Camera-type eye (tissue), 1 donor: ENCODE measurements at places on chromosomes 12 and 14. TPM values are rescaled to one million over a fixed set of nuclear protein-coding genes. Genes with fewer than 3 reads are reported as not detected.

BDKRB2 gene
- total RNA-seq: 7.4 TPM

PARPBP gene
- total RNA-seq: 10.6 TPM

PYGL gene
- 55.0 TPM for total RNA-seq

NANOG gene
- total RNA-seq: not detected

CPNE6 gene
- 5.9 TPM for total RNA-seq

FAIM2 gene
- 26.3 TPM for total RNA-seq

RPS6KL1 gene
- total RNA-seq: 32.7 TPM

FSCB gene
- 0.11 TPM for total RNA-seq

SDR9C7 gene
- total RNA-seq: 0.38 TPM

CCDC175 gene
- 8.6 TPM for total RNA-seq

CD9 gene
- 89.8 TPM for total RNA-seq

MGP gene
- 186 TPM for total RNA-seq

LALBA gene
- total RNA-seq: not detected

KLHL33 gene
- total RNA-seq: 0.99 TPM

B3GNT4 gene
- 0.88 TPM for total RNA-seq

P2RX2 gene
- total RNA-seq: not detected

ABCD2 gene
- 5.6 TPM for total RNA-seq

JAG2 gene
- total RNA-seq: 22.8 TPM

CLEC1B gene
- 1.5 TPM for total RNA-seq

RERG gene
- 23.4 TPM for total RNA-seq

OTOGL gene
- 0.60 TPM for total RNA-seq

PRKD1 gene
- total RNA-seq: 17.3 TPM

GPD1 gene
- 28.3 TPM for total RNA-seq

REM2 gene
- 2.0 TPM for total RNA-seq

ENDOU gene
- total RNA-seq: 1.4 TPM

CD163 gene
- 7.3 TPM for total RNA-seq

KLRB1 gene
- total RNA-seq: 0.77 TPM

LYSET gene
- 11.0 TPM for total RNA-seq

ACRBP gene
- total RNA-seq: 0.49 TPM

KSR2 gene
- total RNA-seq: 2.0 TPM

OR6J1 gene
- not detected for total RNA-seq

KRT73 gene
- total RNA-seq: not detected

FIGNL2 gene
- total RNA-seq: 2.2 TPM

GLT1D1 gene
- total RNA-seq: 8.6 TPM

TAS2R10 gene
- 5.8 TPM for total RNA-seq

IL31 gene
- not detected for total RNA-seq

KRT3 gene
- total RNA-seq: 5.7 TPM

TSPAN11 gene
- total RNA-seq: 15.6 TPM

RPL10L gene
- total RNA-seq: not detected

PRPH gene
- total RNA-seq: 18.9 TPM

AJUBA gene
- 32.0 TPM for total RNA-seq

OAS3 gene
- total RNA-seq: 10.3 TPM

C14orf180 gene
- 0.49 TPM for total RNA-seq

FAM181A gene
- not detected for total RNA-seq

RASSF9 gene
- 5.9 TPM for total RNA-seq

RNU6-8 gene
- total RNA-seq: not detected

CLEC2A gene
- 1.1 TPM for total RNA-seq

NFE2 gene
- 3.7 TPM for total RNA-seq

BCAT1 gene
- total RNA-seq: 66.6 TPM

NCAPD2 gene
- 43.5 TPM for total RNA-seq

MMP14 gene
- total RNA-seq: 148 TPM
